ENCODE measurements at places on chromosomes 12 and 14.

- no peak for DNase-seq
These were observed 64.5 kb upstream of the NAV3 start for GRCh38 chr12:77766224-77766623.

- no peak for DNase-seq
These were observed 55.3 kb downstream of the ELK3 start for GRCh38 chr12:96249196-96250118.

DNA sequence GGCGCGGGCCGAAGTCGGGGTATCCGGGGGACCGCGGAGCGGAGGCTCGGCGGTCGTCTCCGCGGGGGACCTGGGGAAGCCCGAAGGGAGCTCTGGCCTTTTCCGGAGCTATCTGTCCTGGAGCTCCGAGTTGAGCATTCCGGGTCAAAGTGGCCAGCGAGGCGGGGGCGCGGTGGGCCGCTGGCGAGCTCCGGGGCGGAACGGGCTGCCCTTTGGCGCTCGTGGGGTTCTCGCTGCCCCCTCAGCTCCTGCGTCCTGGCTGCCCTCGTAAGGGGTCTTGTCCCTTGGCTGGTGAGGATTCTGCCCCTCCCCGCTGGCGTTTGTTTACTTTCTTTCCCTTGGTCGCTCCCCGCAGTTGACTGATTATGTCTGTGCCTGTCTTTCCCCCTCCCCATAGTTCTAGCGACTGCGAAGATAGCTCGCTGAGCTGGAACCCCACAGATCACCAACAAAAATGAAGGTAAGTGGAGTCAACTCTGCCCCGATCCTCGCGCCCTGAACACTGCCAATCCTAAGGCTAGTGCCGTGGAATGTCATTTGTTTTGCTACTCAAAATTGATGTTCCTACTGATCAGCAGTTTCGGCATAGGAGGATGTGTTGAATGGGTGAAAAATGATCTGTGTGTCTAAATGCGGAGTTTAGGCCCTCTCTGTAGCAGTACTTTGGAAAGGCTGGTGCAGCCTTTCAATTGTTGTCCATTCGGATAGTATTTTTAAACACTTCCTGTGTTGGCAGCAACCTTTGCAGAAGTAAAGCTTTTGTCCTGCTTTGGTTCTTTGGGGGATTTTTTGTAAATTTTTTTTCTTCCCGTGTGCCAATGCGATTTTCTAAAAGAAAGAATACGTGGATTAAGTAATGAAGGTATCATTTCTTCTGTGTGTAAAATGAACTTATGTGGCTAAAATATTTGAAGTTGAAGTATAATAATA is 1.3 kb downstream of the ARID4A start:
- DNase-seq = peak; percentile 65

DNA sequence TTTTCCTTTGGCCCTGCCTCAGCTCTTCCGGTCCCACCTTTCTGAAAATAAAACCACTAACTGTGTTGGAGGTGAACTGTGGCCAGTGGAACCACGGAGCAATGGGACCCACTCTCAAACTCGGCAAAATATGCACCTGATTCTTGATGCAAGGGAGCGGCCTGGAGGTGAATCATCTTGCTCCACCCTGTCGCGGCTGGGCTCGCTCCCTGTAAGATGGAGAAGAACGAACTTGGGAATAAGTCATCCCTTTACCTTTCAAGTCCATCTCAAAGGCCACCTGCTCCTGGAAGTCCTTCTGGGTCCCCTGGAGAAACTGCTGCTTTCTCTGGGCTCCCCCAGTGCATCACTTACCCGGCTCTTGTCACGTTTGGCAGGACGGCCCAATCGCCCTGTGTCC is 309.9 kb downstream of the BCL11B start:
- DNase-seq = no peak

DNA sequence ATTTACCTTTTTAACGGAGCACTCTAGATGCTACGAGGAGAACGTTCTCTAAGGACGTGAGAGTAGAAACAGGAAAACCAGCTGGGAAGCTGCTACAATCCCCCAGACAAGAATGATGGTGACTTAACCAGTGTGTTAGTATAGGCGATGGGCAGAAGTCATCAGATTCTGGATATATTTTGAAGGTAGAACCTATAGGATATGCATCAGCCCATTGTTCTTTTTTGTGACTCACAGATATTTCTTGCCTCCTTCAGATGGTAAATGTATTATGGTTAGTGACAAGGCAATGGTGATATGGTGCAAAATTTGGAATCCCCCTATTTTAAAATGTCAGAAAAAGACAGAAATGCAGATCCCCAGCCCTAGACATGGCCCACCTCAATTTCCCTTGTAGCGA is 258.2 kb downstream of the PHLDA1 start:
- no peak for DNase-seq

DNA sequence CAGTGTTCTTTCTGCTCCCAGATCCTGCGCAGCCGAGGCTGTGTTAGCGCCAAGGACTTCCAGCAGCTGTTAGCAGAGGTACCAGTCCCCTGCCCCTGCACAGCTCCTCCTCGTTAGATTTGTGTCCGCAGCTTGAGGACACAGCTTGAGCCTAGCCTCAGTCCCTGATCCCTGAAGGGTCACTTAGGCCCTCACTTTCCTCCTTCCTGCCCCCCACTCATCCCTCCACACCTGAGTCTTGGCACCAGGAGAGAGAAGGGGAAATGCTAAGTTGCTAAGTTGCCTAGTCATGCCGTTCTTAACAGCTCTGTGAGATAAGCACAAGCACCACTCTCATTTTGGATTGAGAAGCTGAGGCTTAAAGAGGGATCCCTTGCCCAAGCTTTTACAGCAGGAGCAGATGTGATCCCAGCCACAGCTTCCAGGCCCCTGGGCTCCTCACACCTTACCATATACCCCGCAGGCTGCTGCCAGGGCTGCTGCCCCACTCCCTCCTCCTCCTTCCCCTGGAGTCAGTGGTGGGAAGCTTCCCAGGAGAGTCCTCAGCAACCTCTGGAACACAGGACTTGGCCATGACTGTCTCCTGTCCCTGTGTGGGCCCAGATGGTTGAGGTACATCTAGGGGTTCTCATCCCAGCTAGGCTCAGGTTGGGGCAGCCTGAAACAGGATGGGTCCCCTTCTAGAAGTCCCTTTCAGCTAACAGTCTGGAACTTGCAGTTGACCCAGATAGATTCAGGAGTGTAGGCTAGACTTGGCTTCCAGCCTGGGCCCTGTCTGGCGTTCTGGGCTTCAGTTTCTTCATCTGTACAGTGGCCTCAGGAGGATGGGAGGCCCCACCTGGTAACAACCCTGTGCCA is 975 bp downstream of the OGFOD2 start:
- no peak for DNase-seq

DNA sequence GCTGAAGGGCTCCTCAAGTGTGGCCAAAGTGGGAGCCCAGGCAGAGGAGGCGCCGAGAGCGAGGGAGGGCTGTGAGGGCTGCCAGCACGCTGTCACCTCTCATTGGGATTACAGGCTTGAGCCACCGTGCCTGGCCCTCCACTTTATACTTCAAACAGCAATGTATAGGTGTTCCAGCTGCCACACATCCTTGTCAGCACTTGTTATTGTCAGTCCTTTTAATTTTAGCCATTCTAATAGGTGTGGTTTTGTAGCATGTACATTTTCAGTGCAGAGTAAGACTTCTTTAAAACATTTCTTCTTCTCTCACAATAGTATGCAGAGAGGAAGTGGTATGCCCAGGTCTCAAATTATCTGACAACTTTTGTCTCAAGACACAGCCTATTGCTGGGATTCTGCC is 27.5 kb upstream of the HNF1A start:
- DNase-seq = no peak

DNA sequence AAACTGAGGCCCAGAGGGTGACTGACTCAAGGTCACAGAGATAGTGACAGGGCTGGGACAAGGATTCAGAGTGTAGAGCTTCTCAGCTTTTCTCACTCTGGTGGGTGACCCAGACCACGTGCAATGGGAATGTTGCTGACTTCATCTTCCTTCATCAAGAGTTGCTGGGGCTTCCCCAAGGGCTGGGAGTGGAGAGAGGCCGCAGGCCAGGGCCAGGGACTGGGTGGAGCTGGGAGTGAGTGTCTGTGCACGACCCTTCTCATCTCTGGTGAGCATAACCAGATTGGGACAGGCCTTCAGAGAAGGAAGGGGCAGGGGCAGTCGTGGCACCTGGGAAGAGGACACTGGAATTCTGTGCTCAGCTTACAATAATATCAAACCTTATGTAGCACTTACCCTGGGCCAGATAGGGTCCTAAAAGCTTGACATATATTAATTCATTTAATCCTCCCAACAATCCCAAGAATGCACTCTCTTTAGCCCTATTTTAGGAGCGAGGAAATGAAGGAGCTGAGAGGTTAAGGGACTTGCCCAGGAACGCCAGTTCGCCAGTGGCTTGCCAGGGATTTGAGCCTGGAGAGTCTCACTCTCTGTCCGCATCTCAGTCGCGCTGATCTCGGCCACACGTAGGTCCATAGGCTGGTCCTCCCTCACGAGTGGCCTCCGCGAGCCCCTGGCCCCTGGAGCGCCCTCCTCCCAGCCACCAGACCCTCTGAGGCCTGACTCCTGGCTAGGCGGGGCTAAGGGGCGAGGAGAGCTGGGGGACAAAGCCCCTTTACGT is 15.8 kb downstream of the KRT18 start:
- DNase-seq = no peak

GRCh38 chr14:47226877-47227520 is 448.4 kb downstream of the MDGA2 start:
- DNase-seq = no peak

- peak; percentile 50 for DNase-seq
These were observed 33.5 kb downstream of the RBM19 start for GRCh38 chr12:113932381-113933196.

DNA sequence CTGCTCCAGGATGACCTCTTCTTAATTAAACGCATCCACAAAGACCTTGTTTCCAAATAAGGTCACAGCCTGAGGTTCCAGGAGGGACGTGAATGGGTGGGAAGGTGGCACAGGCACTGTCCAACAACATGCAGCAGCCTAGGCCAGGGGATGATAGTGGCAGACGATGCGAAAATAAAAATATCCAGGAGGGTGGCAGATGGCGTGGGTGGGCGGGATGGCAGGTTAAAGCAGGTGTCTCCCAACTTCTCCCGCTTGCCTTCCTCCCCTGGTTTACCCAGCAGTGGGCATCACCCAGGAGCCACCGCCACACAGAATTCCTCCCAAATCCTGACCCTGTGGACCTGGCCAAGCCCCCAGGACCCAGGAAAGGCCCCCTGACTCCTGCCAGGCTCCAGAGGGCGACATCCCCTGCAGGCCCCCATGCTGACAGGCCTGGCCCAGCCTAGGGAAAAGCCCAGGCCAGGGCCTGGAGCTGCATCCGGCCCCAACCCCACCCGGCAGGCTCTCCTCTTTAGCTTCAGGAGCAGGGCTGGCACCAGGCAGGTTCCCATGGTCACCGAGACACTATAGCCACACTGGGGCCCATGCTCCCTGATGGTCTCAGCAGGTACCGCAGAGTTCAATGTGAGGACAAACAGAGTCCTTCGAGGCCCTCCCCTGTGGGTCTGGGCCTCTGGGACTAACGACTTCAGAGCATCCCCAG is 9.7 kb downstream of the NCOR2 start:
- peak; percentile 91 for DNase-seq

- no peak for DNase-seq
These were observed 116.0 kb downstream of the METTL25 start for GRCh38 chr12:82474181-82474797.

DNA sequence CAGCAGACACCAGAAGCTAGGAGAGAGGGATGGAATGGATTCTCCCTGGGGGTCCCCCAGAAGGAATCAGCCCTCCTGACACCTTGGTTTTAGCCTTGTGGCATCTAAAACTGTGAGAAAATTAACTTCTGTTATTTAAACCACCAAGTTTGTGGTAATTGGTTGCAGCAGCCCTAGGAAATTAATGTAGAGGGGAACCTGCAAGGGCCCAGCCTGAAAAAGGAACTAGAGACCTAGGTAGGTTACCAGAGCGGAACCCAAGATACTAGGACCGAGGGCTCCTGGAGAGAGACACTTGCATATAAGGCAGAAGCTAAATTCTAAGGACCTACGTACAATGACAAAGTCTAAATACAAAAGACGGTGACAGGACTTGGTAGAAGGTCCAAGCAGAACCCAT is 8.1 kb upstream of the DENND5B start:
- no peak for DNase-seq

Data from NCI-H1417 (cell line).